ENCODE measurements at places on chromosomes 11 and 22. TPM values are rescaled to one million over a fixed set of nuclear protein-coding genes. Genes with fewer than 3 reads are reported as not detected.

DNA sequence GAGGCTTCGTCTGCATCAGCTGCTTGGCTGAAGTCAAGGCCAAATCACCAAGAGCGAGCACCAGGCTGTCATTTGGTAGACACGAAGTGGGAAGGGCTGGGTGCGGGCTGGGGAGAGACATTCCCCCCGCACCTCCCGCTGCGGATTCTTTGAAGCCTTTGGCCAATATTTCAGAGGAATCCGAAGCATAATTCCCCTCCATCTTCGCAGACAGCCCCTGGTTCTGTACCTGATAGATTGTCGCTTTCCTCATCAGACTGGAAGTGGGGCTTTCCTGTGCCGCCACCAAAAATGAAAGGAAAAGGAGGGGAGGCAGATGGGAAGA, 15.3 kb downstream of the BLID start:
- no peak for DNase-seq

GRCh38 chr11:118210323-118210722, 14.5 kb downstream of the JAML start:
- no peak for DNase-seq

GRCh38 chr11:76771446-76772099, 11.6 kb upstream of the TSKU start:
- DNase-seq, result no peak

PSMA1 gene
- 268 TPM for total RNA-seq

- no peak for DNase-seq
These were observed 333.6 kb upstream of the NCAM1 start for GRCh38 chr11:112627588-112628045.
